ENCODE measurements at places on chromosomes 3 and 15.

DNA sequence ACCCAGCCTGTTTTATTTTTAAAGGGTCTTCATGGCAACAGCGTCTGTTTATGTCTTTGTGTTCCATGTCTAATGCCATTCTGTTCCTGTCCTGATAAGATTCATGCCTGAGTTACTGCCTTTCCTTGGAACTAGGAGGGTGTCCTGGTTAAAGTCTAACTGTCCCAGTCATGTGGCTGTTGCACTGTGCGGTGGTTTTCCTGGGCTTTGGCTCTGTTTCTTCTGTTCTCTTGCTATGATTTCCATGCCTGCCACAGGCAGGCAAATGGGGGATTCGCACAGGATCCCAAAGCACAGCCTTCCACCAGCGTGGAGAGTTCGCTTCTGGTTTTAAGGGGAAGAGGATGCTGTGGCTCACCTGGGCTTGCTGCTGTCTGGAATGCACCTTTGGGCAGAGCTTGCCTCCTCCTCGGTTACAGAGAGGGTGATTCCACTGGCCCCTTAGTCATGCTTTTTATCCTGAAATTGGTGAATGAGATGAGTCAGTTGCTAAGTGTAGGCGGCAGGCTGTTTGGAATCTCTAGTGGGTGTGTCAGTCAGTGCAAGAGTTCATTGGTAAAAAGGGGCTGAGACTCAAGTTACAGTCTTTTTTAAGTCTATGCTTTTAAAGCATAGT, 86.8 kb downstream of the CCK start:
- no peak for DNase-seq

- DNase-seq = no peak
These were observed 154.3 kb downstream of the TMEM108 start for GRCh38 chr3:133192363-133192945.

DNA sequence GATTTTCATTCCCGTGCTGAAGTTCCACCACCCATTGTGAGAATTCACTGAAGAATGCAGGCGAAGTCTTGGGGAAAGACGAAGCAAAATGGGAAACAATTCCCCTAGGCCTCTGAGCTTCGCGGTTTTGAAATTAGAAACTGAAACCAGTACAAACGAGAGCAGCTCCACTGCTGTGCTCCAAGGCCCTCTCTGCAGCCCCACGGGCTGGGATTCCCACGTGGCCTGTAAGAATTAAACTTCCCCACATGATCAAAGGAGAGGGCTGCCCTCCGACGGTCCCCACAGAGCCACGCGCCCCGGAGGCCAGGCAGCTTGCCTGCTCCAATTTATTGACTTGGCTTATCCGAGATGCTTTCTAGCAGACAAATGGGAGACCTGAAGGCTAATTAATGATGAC, 144.0 kb downstream of the GREM1 start:
- DNase-seq = peak; percentile 60

DNA sequence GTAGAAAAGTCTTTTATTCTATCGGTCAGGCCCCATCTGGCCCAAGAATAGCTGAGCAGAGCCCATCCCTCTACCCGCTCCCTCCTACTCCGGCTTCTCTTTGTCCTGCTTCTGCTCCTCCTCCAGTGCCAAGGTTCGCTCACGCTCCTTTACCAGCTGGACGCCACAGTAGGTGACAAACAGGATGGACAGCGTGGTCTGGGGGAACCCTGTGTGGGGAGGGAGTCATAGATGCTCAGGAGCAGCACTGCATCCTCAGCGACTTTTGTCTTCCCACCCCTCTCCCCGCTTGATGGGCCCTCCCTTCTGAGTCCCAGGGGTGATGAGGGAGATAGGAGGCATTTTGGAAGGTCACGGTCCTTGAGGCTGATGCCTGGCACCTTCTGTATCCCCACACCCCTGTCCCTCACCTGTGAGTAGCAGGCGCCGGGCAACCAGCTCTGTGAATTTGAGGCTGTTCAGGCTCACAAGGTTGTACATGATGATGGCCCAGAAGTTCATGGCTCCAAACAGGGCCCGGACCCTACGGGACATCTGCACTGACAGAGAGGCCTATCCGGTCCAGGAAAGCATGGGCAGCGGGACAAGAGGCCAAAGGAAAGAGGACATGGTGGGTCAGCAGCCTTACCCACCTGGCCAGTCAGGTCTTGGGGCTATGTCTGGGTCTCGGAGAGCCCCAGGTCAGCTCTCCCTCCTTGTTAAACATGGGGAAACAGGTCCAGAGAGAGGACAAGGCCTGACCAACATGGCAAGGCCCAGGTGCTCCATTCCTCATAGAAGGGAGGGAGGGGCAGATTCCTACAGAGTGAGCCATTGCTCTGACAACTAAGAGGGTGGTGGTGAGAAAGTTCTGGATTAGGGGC, 7.6 kb downstream of the KLHL40 start:
- no peak for DNase-seq

DNA sequence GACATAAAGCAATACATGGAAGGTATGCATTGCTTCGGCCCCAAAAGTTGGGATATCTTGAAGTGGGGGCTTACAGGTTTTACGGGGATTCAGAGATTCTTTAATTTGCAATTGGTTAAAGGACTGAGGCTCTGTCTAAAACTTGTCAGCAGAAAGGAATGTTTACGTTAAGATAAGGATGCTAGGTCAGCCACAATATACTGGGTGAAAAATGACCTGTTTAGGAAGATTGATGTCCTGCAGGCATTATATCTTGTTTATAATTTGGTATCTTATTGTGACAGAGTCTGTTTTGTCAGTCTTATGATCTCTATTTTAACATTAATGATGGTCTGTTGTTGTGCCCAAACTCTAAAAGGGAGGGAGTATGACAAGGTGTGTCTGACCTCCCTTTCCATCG, 15.3 kb upstream of the CCNDBP1 start:
- DNase-seq = no peak

DNA sequence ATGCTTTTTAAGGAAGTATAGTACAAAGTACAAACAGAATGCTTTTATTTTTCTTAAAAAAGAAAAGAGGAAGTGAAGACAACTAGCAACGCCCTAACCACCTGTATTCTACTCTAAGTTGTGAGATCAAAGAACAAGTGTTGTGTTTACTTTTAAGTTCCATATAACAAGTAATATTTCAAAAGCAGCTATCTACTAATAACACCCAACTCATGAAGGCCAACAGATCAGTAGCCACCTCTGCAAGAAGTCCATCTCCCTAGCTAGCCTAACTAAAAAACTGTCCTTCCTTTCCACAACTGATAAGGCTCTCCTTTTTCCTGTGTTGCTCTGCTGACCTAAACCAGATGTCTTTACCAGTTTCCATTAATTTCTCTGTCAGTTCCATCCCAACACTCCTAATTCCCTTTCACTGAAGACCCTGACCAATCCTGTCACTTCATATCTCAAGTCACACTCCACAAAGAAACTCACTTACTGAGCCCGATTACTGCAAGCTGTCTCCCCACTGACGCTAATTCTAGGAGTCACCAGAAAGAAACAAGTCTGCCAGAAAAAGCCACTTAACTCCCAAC, 26.9 kb downstream of the PHC3 start:
- no peak for DNase-seq

- DNase-seq = no peak
These were observed 9.3 kb upstream of the GOLGB1 start for GRCh38 chr3:121758727-121759450.

- DNase-seq = no peak
These were observed 31.3 kb downstream of the TLE3 start for GRCh38 chr15:70066447-70066846.

- no peak for DNase-seq
These were observed 6.8 kb downstream of the FYCO1 start for GRCh38 chr3:45988804-45989203.

DNA sequence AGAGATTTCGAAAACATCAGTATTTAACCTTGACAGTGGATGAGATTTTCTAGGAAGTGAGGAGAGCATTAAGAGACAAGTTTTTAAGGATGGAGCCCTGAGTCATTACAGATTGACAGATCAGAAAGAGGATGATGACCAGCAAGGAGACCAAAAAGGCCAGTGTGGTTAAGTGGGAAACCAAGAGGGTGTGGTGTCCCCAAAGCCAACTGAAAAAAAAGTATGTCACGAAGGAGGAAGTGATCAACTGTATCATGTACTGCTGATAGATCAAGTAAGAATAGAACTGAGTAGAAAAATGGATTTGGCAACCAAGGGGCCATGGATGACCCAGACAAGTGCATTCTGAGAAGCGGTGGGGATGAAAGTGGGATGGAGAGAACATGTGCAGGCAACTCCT, 491.8 kb downstream of the FHIT start:
- DNase-seq = no peak
